ENCODE measurements at places on chromosomes 11 and 22. TPM values are rescaled to one million over a fixed set of nuclear protein-coding genes. Genes with fewer than 3 reads are reported as not detected.

DNA sequence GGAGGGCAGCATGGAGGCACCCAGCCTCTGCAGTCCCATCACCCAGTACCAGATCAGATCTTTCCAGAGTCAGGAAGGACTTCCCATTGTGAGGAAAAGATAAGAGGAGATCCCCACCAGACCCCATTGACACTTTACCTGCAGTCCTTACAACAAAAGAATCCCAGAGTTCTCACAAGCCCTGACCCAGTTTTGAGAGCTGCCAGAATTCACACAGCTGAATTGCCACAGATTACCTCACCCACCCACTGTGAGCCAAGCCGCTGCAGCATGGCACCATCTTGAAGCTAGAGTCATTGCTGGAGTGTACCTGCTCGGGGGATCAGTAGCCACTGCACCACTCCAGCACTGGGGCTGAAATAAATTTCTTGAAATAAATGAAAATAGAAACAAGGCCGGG, 91.8 kb upstream of the UBASH3B start:
- DNase-seq: no peak

DNA sequence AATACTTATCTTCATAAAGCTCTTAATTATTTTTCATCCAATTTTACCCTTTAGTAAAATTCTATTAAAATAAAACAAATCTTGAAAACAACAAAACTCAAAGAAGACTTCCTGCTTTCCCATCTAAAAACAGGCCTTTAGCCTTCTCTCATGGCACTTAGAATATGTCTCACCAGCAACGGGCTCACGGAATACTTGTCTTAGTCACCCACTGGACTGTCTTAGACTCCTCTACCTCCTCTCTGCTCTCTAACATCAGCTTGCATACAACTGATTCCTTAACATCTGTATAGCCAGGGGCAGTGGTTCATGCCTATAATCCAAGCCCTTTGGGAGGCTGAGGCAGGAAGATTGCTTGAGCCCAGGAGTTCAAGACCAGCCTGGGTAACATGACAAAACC, 13.7 kb downstream of the HPS5 start:
- DNase-seq: no peak

- DNase-seq: peak; percentile 73
Measured at GRCh38 chr22:31683181-31684105, 21.4 kb upstream of the PISD start.

GRCh38 chr22:17121233-17122195, at the start of gene TMEM121B:
Gene TMEM121B (minus strand): TSS chr22:17121360. CDS start chr22:17121127, 233 bp downstream.
- DNase-seq: peak; percentile 84

- peak; percentile 2 for DNase-seq
Measured at GRCh38 chr11:2297623-2298030, 4.1 kb downstream of the C11orf21 start.

DNA sequence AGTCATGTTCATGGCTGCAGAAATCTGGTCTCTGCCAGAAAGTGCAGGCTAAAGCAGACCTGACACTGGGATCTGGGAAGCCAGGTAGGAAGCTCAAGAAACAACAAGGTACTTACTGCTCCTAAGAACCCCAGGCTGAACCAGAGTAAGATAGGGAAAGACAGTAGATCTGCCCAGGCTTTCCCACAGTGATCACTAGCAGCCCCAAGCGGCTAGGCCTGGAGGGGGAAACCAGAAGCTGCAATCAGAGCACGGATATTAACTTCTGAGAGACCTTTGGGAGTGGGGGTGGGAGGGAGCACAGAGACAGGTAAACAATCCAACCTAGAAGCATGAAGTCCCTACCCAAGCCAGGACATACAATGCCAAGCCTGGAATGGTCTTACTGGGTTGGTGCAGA, 135.2 kb upstream of the C11orf58 start:
- DNase-seq: no peak

Gene FERMT3
- 42.6 TPM for total RNA-seq

DNA sequence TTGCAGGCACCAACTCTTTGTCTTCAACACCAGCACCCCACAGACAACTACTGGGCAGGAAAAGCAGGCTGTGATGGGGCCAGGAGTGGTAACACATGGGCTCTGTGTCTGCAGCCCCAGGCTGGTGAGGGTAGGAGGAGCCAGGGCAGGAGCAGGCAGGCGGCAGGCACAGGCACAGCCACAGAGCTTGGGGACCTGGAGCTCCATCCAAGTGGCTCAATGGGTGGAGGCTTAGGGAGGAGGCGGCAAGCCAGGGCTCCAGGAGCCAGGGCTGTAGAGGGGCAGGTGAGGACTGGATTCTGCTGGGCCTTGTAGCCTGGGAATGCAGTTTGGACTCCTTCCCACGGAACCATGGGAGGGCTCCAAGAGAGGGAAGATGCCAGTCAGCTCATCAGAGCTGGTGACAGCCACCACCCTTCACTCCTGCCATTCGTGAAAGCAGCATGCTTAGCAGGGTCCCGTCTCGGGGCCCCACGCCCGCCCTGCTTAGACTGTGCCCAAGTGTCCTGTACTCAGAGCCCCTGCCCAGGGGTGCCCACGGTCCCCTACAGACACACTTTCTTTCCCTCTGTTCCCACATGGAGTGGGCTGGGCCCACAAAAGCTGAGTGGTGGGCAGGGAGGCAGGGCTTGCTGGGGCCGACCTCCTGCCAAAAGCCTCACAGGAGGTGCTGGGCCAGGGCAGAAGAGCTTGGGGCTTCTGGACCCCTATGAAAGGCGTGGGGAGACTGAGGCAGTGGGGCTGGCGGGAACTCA, 12.4 kb downstream of the TTC38 start:
- no peak for DNase-seq

GRCh38 chr11:33699515-33700062, 1.0 kb downstream of the C11orf91 start:
- no peak for DNase-seq

Gene SLC17A6
- not detected for total RNA-seq

DNA sequence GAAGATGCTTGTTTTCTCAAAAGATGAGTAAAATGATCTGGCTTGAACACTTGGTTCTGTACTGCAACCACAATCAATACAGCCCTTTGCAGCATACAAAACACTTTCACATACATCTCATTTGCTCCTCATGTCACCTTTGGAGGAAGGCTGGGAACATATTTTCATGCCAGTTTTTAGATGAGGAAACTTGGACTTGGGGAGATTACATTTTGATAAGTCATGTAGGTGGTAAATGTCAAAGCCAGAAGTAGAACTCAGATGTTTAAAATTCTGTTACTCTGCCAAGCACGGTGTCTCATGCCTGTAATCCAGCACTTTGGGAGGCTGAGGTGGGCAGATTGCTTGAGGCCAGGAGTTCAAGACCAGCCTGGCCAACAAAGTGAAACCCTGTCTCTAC, 121.8 kb downstream of the MICAL2 start:
- DNase-seq: no peak

Gene ACAD8
- total RNA-seq: 25.3 TPM

- DNase-seq: peak; percentile 63
Measured at GRCh38 chr22:31488988-31489617, 539 bp downstream of the EIF4ENIF1 start.

Gene DDX6
- 128 TPM for total RNA-seq

- no peak for DNase-seq
Measured at GRCh38 chr22:25898707-25899365, 156.8 kb downstream of the MYO18B start.

- DNase-seq: peak; percentile 37
Measured at GRCh38 chr11:8282631-8283030, 19.0 kb upstream of the LMO1 start.

Gene KCNJ11
- 1.3 TPM for total RNA-seq

- DNase-seq: no peak
Measured at GRCh38 chr11:114318361-114318760, 22.2 kb downstream of the NNMT start.

DNA sequence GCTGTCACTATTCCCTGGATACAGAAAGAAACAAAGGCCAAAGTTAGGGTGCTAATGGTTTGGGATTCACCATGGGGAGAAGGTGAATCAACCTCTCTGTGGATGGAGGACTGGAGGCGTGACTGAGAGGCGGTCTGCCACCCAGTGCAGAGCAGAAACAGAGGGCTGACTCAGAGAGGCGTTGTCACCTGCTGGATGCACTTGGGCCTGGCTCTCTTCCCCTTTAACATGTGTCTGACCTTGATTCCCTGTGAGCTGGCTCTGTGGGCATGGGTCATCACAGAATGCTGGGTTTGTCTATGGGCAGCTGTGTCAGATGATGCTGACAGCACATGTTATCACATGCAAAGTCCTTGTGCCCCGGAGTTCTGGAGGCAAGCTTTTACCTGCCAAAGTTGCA, 75.9 kb downstream of the LDLRAD3 start:
- DNase-seq: no peak

Gene PHLDA2
- 7.1 TPM for total RNA-seq

Gene FAM76B
- total RNA-seq: 33.4 TPM

GRCh38 chr11:126511475-126512115, 156.1 kb downstream of the ST3GAL4 start:
- no peak for DNase-seq

DNA sequence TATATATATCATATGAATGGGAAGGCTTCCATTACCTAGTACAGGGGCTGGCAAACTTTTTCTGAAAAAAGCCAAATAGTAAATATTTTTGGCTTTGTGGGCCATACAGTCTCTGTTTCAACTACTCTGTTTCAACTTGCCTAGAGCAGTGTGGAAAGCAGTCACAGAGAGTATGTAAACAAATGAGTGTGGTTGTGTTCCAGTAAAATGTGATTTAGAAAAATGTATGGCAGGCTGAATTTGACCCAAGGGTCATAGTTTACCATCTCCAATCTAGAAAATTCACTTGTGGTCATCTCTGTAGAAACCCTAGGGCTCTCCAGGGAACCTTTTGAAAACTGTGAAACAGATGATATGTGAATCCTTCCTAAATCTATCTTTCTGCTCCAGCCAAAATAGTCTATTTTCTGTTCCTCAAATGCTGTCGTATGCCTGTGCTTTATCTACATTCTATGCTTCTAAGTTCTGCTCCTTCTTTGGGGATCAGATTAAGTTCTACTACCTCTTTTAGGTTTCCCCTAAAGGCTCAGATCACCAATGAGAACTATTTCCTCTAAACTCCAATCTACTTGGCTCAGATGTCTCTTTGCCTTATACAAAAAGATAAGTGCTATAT, 356.2 kb downstream of the METTL15 start:
- no peak for DNase-seq

DNA sequence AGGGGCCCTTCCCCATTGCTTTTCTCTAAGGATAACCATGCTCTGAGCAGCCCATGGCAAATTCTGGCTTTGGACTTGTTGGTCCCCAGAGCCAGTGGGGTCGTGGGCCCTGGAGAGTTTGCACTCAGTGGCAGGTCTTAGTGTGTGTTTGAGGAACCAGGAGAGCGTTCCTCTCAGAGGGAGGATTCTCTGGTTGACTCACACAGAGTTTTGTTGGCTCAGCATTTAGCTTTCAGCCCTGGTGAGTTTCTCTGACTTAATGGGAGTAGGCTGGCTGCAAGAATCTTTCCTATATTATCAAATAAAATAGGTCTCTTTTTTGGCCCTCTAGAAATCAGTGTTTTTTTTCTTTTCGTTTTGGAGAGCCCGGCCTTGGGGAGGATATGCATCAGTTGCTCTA, 20.9 kb downstream of the ST14 start:
- DNase-seq: peak; percentile 54

GRCh38 chr11:47378010-47378835, at the start of gene SPI1:
Gene SPI1 (minus strand): TSS chr11:47378547. CDS start chr11:47378353, 194 bp downstream.
- DNase-seq: peak; percentile 91

Gene TPBGL
- 0.30 TPM for total RNA-seq

Gene CCDC116
- 1.8 TPM for total RNA-seq

GRCh38 chr11:79108851-79109250, 332.0 kb downstream of the TENM4 start:
- no peak for DNase-seq

DNA sequence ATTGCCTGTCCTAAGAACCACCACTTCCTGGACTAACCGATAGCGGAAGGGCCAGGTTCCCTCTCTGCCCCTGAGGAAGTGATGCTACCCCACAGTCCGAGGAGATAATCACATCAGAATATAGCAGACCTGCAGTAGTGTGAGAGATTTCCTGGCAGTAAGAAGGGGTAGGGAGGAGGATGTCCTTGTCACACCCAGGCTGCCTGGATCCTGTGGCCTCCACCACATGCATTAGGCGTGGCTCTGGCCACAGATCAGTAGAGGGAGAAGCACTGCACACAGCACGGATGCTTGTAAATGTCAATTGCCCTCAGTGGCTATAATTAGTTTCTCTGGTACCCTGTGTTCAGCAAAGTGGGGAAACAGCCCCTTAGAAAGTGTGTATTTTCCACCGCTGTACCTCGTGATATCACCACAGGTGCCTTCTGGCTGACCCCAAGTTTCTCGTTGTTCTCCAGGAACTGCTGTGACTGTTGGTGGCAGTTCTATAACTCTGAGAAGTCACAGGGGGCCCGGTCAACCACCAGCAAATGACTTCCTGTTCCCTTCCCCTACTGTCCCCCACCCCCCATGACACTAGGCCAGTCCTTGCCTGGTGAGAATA, 61.8 kb downstream of the UBASH3B start:
- DNase-seq: no peak

DNA sequence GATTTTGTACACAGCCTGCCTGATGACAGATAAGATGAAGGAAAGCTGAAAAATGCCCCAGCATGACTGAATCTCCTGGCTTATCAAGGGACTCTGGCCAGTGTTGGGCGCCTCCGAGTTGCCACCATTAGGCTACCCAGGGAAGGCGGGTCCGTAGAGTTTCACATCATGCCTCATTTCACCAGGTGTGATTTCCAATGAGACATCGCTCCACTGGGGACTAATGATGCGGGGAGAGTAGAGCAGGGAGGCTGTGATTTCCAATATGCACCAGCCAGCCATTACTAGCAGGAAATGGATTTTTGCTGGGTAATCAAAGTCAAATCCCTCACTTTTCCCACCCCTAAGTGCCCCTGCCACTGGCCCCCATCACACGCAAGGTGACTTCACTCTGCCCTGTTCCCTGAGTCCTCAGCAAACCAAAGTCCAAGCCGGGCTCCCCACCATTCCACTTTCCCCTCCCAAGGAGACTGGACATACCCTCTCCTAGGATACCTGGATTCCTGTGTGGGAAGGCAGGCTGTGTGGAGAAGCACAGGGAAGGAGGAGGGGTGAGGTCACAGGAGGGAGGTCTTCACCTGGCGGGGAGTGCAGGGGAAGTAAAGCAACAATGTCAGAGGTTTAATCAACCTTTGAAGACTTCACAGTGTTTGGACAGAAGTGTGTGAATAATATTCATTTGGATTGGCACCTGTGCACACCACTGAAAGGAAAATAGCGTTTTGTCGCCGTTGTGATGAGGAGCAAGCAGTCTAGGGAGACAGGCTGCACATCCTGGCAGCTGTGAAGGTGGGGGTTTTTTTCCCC, 613.3 kb upstream of the CADM1 start:
- no peak for DNase-seq

- peak; percentile 33 for DNase-seq
Measured at GRCh38 chr11:61795876-61796526, 3.3 kb downstream of the FEN1 start.

Data from aorta (tissue), 5 donors.